NCI-H1105 (cell line): ENCODE measurements at places on chromosomes 6 and 20.

DNA sequence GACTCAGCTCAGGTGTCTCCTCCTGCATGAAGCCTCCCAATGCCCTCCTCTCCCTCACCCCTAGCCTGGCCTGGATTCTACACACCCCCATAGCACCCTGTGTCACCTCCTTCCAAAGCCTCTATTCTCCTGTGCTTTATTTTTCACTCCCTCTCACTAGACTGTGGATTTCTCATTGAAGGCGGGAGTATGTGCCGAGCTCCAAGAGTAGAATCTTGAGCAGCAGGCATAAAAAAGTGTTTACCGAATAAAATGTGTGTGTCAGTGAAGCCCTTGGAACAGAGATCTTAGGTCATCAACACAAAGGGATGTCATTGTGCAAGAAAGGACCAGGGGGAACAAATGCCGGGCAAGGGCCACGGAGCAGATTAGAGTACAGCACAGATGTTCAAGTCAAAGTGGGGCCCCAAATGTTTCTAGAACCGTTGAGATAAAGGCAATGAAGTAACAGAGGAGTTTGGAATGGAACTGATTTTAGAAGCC is 106.1 kb upstream of the TMEM170B start:
- no peak for DNase-seq

DNA sequence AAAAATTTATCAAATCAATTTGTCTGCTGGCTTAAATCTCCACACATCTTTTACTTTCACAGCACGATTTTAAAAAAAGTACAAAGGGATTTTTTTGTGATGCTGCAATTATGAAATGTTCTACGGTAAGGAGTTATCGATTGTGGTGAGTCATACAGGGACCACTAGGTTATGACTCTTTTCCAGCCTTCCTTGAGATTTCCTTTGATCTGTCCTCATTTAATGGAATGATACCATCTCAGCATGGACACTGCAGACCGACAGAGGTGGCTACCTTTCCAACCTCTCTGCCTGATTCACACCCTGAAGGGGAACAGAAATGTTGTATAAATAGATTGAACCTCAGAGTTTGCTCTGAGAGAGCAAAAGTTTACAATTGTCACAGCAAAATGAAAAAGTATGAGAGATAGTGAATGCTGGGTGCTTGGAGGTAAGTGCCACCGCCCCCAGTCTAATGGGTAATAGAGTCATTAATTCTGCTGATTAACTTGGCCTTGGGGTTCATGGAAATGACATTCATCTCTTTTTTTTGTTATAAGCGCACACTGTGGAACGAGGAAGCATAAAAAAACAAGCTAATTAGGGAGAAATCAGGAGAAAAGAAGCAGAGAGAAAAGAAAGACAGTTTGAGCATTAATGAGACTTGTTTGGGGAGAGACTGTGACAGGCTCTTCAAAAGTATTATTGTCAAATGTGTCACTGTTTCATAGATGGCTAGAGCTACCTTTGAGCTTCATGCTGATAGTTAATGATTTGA is 306.0 kb downstream of the RNF144B start:
- DNase-seq, result no peak

- DNase-seq, result no peak
Observed at GRCh38 chr6:4675121-4675520, 101.1 kb upstream of the CDYL start.

DNA sequence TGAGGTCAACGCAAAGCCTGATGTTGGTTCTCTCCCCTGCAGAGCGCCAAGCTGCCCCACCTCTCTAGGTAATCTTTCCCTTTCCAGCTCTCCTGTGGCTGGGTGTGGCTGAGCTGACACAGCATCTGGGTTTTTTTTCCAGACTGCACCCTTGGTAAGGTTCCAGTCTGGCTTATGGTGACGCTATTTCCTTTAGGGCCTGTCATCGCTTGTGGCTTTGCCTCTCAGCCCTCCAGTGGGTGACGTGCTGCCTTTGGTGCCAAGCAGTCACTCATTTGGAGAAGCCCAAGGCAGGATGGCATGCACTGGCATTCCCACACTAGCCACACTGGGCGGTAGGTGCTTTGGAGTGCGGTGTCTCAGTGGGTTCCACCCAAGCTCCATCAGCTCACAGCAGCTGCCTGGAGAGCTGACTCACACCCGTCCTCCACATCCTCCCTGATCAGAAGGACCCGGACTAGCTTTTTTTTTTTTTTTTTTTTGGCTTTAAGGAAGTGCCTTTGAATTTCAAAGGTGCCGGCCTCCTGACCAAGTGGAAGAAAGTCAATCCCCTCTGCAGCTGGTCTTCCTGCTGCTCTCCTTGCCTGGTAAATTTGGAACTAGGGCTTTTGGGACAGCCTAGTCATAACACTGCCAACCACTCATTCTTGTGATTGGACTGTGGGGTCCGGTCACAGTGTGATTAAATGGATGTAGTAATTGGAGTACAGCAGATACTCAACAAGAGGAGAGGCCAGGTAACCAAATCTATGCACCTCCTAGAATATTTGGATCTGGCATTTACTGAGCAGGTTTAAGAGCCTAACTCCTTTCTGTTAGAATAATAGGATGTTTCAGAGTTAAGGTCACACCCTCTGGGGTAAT is 153.6 kb downstream of the CD83 start:
- DNase-seq, result no peak

DNA sequence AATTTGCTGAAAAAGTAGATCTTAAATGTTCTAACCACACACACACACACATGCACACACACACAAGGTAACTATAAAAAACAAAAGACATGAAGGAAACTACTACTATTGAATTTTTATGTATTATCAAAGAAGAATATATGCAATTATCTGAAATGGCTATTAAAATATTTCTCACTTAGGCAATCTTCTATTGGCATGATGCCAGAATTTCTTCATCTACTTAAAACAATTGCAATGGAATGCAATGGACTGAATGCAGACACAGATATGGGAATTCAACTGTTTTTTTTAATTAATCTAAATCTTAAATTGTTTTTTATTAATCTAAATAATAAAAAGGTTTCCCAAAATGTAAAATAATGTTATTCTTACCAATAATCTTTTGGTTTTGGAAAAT is 152.6 kb upstream of the SMLR1 start:
- DNase-seq, result no peak
